T-helper 1 cell (primary cell): ENCODE measurements at places on chromosomes 4 and X.

- DNase-seq, result no peak
These were observed 2.8 kb upstream of the RBM46 start for GRCh38 chr4:154778264-154778663.

DNA sequence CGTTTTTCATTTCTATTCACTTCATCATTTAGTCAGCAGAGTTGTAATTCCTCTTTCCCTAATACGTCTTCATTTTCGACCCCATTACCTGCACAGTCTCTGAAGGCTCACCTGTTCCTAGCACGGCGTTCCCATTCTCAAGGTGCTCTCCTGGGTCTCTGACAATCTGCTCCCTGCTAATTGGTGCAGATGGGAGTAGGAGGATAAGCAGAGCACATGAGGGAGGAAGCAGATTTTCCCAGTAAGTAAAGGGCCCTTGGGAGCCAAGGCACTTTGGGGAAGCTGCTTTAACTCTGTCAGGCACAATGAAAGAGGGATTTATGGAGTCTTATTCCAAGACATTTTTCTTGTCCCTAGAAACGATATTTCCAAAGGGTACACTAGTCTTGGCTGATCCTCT is 466.4 kb downstream of the STIM2 start:
- no peak for DNase-seq

- DNase-seq, result no peak
These were observed 1624.0 kb upstream of the IGFBP7 start for GRCh38 chr4:58734030-58734674.

DNA sequence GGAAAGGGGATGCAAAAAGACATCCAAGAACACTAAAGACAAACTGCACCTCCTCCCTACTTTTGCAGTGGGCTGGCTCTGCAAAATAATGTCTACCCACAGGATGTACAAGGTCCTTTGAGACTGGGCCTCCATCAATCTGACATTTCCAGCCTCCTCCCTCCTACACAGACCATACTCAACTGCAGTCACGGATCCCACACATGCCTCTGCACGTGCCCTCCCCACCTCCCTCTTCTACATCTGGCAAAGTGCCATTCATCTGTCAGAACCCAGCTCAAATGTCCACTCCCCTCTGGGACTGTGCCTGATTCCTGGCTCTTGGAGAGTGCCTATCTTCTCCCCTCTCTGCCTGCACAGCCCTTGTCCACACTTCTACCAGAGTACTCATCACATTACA is 50.3 kb downstream of the CHRDL1 start:
- DNase-seq, result no peak

GRCh38 chr4:146439999-146440398 is 81.7 kb downstream of the SLC10A7 start:
- no peak for DNase-seq

GRCh38 chrX:17433965-17434364 is 59.0 kb downstream of the NHS start:
- no peak for DNase-seq

DNA sequence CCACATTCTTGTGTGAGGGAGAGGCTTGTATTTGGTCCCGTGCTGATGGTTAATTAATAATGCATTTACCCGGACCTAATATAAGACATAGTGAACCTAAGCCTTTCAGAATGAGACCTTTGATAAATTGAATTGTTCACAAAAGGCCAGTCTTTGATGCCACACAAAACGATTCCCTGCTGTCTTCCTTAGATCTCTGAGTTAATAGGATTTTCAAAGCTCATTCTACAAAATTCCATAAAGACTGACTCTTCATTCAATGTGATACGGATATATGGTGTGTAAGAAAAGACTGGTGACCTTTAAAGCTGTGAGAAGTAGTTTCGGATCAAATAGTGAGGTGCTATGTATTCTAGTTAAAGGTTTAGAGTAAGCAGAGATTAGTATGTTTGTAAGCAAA is 254.3 kb downstream of the PDHA2 start:
- DNase-seq, result no peak

GRCh38 chr4:155666344-155667221 is at the start of gene GUCY1A1:
GUCY1A1 (plus strand) TSS chr4:155666848; CDS start chr4:155696868, 30,020 bp downstream.
- DNase-seq, result no peak

- DNase-seq, result no peak
These were observed 330.5 kb upstream of the PRKX start for GRCh38 chrX:4043951-4044350.

DNA sequence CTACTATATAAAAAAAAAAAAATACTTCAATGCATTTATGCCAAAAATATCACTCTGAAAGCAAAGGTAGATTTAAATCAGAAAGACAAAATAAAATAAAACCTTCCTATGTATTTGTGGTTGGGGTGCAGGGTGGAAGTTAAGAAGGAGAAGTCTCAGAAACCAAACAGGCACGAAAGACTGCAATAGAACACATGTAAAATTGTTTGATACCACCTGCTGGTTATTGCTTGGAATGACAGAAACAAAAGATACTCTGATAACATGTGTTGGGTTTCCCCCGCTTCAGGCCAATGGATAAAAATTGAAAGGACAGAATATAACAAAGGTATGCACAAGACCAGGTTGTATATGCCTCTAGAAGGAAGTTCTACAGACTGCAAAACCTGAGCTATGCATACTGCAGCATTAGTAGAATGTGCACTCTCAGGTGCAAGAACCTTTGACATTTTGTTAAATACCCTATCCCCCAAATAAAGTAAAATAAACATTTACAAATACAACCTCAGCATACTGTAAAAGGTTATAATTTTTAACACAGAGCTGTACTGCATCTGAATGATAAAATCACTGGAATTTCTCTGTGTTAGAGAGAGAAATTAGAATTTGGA is 118.8 kb downstream of the GABRA2 start:
- DNase-seq, result no peak

DNA sequence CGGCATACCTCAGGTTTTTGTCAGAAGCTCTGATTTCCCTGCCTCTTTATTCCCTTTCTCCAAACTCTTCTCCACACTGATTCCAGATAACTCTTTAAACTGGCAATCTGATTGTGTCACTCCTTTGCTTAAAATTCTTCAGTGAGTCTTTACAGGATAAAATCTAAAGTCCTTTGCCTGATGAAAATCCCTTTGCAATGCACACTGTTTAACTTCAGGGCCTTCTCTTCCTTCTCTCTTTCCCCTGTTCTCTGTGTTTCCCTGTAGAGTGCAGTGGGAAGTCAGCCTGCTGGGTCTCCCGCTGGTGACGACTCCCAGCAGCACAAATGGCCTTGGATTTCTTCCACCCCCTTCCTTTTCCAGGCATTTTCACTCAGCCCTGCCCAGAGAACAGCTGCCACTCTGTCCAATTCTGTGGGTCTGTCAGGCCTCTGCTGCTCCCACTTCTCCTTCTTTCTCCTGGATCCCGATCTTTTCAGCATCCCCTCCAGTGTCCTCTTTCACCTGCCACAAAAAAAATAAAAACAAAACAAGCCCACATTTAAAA is 189.9 kb upstream of the NWD2 start:
- DNase-seq, result no peak

GRCh38 chr4:120472447-120473131 is 405.9 kb upstream of the MAD2L1 start:
- no peak for DNase-seq

DNA sequence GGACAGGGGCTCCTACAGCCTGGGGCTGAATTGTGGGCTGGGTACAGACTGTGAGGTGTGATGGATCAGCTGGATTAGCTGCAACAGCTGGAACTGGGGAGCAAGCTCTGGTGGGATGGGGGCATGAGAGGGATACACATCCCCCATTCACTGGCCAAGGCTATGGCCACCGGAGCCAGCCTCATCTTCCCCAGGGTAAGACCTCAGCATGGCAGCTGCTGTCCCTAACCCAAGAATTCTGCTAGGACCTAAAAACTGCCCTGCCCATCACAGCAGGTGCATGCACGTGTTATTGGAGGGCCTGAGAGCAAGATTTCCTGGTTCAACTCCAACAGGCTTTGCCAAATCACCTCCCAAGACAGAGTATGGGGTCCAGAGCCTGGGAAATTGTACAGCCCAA is 258.6 kb upstream of the AGTR2 start:
- no peak for DNase-seq

DNA sequence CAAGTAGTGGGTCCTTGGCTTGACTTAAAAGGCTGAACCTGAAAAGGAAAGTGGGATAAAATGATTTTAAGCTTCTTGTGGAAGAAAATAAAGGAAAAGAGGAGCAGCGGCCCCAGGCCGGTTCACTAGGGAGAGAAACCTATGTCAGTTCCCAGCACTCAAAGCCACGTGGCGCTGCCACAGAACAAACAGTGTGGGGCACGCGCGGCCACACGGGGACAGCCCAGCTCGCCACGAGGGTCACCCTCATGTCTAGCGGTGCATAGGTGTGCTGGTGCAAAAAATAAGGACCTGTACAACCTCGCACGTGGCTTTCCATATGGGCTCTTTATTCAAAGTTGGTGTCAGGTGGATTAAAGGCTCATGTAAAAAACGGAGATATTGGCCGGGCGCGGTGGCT is 17.1 kb downstream of the MSANTD1 start:
- DNase-seq, result no peak
